Upper lobe of left lung (tissue), 6 donors: ENCODE measurements at places on chromosomes 16 and 17.

DNA sequence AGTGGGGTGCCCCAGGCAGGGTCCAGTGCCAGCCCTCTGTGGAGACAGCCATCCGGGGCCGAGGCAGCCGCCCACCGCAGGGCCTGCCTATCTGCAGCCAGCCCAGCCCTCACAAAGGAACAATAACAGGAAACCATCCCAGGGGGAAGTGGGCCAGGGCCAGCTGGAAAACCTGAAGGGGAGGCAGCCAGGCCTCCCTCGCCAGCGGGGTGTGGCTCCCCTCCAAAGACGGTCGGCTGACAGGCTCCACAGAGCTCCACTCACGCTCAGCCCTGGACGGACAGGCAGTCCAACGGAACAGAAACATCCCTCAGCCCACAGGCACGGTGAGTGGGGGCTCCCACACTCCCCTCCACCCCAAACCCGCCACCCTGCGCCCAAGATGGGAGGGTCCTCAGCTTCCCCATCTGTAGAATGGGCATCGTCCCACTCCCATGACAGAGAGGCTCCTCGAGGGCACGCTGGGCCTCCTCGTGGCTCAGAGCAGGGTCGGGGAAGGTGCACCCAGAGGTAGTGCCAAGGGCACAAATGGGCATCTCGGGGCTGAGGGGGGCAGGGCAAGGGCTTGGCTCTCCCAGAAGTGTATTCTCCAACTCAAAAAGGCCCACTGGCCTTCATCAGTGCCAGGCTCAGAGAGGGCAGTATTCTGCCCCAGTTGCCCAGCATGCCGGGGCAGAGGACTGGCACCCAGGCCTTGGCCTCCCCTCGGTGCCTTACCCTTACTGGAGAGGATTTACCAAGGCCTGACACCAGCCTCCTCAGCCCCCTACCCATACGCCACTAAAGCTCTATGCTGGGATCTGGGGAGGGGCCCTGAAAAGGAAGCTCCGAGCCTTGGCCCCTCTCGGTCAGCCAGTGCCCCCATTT, at the start of gene CDH5:
TSS of gene CDH5 (plus strand) at position 259 of the 867 bp plus-strand sequence. CDS start 12,647 bp downstream, outside the sequence.
- peak; percentile 83 for DNase-seq

DNA sequence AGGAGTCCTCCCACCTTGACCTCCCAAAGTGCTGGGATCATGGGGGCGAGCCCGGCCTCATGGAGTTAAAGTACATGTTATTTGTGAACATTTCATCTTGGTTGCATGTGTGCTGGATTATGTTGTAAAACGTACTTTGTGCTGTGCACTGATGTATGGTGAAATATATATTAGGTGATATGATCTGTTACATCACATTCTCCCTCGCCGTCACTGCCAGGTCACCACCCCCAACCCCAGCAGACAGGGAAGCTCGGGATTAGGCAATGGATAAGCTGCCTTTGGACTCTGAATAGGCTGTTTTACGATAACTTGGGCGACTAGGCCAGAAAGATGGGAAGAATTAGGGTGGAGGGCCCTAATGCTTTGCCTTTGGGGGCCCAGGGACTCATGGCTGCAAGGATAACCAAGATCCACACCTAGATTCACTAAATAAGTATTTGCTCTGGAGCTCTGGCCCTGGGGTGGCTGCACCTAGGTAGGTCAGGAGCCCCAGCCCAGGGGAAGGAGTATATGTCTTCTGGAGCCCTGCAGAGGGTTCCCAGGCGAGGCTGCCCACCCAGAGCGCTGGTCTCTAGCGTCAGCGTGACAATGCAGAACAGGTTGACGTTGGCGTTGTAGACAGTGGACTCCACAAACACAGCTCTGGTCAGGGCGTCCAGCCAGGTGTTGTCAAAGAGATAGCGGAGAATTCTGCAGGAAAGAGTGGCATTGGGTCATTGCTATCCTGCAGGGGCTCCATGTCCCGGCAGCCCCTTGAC, 27.1 kb upstream of the GCSH start:
- DNase-seq, result no peak

GRCh38 chr17:10775058-10775457, 28.8 kb downstream of the TMEM238L start:
- DNase-seq, result no peak

DNA sequence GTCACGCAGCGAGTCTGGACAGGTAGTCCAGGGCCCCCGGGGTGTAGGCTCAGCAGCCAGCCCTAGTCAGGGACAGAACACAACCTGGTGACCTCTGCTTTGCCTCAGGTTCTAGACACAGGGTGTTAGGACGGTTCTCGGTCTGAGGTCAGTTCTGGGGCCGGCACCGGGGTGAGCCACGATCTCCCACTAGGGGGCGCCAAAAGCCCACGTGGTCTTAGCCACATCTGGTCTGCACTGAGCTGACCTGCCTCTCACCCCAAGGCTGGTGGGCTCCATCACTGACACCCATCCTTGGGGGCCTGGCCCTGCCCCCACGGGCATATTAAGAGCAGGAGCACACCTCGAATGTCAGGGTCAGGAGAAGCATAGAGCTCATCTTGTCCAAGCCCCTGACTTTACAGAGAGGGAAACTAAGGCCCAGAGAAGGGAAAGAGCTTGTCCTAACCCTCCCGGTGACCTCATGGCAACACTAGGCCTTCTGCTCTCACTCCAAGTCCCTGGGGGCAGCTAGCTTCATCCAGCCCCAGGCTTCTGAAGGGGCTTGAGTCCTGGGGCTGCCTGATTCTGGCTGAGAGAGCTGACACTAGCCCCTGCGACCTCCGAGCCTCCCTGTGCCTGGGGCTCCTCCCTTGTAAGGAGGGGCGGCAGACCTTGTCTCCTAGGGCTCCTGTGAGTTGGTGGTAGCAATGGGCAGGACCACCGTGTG, 9.0 kb downstream of the SLC5A10 start:
- peak; percentile 93 for DNase-seq

GRCh38 chr17:68221786-68222185, 26.1 kb upstream of the AMZ2 start:
- no peak for DNase-seq

DNA sequence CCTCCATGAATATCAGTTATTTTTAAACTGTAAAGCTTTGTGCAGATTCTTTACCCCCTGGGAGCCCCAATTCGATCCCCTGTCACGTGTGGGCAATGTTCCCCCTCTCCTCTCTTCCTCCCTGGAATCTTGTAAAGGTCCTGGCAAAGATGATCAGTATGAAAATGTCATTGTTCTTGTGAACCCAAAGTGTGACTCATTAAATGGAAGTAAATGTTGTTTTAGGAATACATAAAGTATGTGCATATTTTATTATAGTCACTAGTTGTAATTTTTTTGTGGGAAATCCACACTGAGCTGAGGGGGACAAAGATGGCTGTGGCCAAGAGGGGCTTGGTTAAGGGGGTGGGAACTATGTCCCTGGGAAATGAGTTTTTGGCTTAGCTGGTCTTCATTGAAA, 2.3 kb downstream of the CCL11 start:
- no peak for DNase-seq

GRCh38 chr16:82136956-82137821, 32.8 kb downstream of the MPHOSPH6 start:
- DNase-seq, result no peak

- no peak for DNase-seq
Measured at GRCh38 chr17:37830151-37830993, 85.5 kb upstream of the HNF1B start.
